Iris pigment epithelial cell (primary cell): ENCODE measurements at places on chromosomes 6 and 20.

DNA sequence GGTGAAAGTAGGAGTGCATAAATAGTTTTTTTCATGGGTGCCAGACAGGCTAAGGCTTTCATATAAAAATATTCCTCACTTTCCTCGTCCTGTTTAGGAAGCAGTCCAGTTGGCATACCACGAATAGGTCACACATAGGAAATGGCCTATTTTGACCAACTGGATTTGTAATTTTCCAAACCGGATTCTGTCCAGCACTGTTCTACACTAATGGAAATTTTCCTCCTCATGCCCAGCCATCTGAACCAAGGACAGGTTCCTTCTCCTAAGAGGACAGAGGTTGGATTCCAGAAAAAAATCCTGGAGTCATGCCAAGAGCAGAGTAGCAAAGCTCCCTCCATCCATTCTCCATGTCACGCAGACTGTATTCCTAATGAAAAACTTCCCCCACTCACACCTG is 43.1 kb downstream of the PANK2 start:
- no peak for DNase-seq

DNA sequence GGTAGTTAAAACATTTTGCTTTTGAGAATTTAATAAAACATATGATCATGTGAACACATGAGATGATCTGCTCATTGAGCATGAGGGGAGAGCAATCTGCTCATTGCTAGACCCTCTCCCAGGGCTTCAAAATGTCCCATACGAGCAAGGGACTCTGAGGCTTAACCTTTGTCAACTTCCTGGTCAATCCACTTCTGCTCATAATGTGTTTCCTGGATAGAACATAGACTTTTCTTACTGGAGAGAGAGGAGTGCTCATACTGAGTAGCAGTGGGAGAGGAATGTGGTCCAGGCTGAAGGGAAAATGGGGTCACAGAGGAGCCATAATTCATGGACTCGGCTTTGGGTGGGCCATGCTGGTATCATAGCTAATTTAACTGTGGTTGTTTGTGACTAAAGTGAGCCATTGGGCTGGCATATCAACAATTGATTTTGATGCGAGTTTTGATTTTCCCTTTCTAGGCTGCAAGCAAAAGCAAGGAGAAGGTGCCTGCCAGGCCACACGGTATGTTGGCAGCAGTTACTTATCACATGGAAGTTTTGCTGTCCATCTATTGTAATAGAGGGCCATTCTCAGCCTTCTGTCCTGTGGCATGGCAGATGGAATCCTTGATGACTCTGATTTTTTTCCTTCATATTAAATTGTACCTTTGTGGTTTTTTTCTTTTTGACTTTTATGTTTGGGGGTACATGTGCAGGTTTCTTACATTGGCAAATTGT is 20.8 kb upstream of the ADGRF4 start:
- no peak for DNase-seq

DNA sequence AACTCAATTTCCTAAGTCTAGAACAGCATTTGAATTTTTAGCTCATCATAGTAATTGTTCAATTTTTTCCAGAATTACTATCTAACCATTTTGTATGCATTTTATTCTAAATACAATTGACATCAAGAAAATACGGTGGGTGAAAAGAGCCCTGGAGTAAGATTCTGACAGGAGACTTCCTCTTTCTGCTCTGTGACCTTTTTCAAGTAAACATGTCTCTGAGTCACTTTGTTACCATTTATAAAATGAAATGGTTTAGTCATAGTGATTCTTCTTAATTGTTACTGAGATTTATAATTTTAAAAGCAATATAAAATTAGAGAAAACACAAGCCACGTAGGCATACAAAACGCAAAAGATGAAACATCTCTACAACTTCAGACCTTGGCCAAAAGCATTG is 80.2 kb downstream of the PLCB1 start:
- DNase-seq = peak; percentile 65

- no peak for DNase-seq
These were observed 104.3 kb downstream of the FARS2 start for GRCh38 chr6:5365436-5366195.

GRCh38 chr6:155366325-155366724 is 52.0 kb upstream of the TFB1M start:
- no peak for DNase-seq

DNA sequence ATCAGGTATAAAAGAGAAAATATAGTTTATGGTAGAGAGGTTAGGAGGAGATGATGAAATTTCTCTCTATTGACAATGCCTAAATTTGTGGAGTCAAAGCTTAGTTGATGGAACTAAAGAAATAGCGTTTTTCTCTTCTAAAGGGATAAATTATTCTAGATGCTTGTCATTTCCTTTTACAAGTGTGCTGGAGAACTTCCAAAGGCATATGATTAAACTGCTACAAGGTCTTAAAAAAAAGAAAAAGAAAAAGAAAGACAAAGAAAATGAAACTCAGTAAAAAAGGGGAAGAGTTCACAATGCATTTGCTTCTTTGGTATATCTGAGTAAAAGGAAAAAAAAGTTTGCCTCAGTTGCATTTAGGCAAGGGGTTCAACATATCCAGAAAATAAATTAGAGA is 499.8 kb upstream of the PTCHD4 start:
- peak; percentile 68 for DNase-seq

GRCh38 chr20:22771706-22772105 is 187.3 kb upstream of the FOXA2 start:
- DNase-seq = no peak

GRCh38 chr6:153043719-153044118 is 41.2 kb upstream of the MTRF1L start:
- DNase-seq = no peak

DNA sequence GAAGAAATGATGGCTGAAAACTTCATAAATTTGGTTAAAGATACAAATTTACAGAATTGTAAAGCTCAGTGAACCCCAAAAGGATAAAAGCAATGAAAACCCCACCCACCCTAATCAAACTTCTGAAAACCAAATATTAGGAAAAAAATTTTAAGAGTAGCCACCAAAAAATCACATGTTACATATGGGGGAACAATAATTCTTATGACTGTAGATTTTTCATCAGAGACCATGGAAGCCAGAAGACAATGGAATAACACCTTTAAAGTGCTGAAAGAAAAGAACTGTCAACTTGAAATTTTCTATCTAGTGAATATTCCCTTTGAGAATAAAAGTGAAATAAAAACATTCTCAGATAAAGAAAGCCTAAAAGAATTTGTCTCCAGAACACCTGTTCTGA is 24.4 kb downstream of the PROCR start:
- DNase-seq = no peak

- DNase-seq = no peak
These were observed 30.4 kb downstream of the HM13 start for GRCh38 chr20:31544600-31544999.

DNA sequence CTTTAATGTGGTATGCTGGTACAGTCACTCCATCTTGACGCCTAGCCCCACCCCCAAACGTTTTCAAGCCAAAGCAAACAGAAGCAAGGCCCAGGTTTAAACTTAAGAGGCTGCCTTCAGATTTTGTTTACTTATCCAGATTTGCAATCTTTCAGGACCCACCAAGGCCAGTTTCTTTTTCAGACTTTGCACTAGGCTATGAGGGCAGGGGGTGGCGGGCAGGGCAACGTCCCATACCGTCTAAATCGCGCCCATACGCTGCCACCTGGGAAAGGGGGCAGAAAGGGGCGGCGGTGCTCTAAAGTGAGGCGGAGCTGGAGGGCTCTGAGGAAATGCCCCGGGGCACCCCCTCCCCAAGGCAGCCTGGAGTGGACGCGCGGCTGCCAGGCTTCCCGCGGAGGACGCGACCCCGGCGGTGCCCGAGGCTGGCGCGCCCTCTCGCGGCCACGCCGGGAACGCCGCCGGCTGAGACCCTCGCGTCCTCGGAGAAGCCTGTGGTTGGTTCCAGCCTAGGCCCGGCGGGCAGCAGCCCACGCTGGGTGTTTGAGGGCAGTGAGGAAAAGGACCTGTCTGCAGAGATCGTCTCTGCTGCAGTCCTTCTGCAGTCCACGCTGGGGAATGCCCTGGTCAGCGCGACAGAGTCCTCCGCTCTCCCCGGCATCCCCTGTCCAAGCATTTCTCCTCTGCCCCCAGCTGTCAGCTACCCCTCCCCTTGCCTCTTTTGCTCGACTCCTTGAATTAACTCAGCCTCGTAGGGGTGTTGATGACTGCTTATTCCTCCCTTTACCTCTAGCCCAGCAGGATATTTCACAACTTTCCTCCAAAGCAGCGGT is 129.2 kb upstream of the PRND start:
- peak; percentile 23 for DNase-seq
